CD8-positive, alpha-beta memory T cell (primary cell): ENCODE measurements at places on chromosomes 2 and 18.

DNA sequence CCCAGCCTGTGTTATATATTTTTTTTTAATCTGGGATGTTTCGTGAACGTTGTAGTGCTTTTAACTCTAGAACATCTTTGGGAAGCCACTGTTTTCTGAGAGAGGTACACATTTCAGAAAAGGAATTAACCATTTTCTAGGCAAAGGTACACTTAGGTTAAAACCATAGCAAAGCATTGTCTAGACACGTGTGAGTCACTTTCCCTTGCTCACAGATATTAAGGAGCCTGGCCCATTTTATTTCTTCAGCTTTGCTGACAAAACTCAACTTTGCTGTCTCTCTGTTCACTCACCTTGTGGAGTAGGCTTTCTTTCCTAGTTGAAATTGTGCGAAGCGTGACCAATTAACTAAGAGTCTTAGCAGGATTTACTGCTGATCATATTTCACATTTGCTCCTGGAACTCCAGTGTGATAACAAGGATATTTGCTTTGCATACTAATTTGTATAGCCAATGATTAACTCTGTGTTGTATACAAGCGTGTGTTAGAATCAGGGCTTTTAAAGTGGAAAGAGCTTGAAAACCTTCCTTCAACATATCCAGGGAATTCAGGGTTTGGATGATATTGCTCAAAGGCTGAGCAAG, 215.0 kb upstream of the AGAP1 start:
- DNase-seq, result no peak

DNA sequence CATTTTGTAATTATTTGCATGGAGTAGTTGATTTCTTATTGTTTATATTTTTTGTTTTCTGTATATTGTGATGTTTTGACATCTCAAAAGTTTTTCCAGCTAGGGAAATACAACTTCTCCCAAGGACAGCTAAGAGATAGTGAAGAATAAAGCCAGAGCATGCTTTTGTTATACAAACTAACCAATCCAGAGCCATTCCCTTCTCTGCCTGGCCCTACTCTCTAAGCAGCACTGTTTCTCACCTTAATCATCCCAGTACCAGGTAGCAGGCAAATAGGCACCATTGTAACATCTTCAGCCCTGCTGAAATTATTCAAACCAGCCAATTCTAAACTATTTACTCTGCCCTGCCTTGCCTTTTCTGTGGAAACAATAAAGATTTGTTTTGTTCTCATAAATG, 1063.4 kb upstream of the CHAC2 start:
- DNase-seq, result no peak

- DNase-seq, result no peak
Measured at GRCh38 chr18:41875094-41875780, 79.8 kb upstream of the PIK3C3 start.

DNA sequence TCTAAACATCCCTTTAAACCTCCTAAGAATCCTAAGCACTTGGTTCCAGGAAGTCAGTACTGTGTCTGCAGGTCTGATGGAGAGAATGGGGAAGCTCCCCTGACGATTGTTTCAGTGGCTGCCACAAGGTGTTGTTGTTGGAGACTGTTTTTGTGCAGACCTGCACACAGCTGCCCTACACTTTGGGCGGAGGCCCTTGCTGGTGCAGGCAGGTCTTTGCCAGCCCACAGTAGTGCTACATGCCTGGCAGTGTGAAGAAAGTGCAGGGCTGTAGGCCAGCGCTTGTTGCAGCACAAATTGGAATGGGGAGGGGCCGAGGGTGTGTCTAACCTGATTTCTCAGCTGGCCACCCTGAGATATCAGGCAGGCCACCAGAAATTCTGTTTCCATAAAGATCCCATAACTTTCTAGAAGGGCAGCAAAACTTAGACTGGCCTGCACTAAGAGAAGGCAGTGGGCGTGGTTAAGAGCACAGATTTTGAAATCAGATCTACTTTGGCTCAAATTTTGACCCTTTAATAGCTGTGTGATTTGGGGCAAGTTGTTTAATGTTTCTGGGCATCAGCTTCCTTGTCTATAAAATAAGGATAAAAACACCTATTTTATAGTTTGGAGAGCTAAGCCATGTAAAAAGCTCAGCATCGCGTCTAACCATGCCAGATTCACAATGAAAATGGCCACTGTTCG, 83.7 kb upstream of the SLC1A4 start:
- no peak for DNase-seq

DNA sequence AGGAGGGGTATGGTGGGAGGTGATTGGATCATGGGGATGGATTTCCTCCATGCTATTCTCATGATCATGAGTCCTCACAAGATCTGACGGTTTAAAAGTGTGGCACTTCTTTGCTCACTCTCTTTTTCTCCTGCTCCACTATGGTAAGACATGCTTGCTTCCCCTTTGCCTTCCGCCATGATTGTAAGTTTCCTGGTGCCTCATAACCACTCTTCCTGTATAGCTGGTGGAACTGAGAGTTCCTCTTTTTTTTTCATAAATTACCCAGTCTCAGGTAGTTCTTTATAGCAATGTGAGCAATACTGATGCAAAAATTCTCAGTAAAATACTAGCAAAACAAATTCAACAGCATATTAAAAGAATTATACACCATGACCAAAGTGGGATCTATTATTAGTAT, 728.5 kb upstream of the SLC8A1 start:
- no peak for DNase-seq

GRCh38 chr2:99545604-99546003, 55.8 kb upstream of the REV1 start:
- DNase-seq, result no peak

DNA sequence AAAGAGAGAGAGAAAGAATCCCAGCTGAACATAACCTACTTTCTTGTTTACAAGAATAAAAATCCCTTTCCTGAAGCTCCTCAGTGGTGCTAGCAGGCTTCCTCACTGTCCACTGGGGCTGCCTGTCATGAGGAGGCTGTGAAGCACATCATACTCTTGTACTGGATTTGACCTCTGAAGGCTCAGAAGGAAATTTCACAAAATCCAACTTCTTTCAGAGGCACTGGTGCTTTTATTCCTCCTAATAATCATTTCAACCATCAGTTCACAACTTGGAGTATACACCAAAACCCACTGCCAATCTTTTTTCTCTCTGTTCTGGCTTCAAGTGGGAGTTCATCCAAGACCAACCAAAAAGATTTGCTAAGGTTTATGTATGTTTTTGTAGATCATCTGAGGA, 48.5 kb downstream of the TMX3 start:
- no peak for DNase-seq

DNA sequence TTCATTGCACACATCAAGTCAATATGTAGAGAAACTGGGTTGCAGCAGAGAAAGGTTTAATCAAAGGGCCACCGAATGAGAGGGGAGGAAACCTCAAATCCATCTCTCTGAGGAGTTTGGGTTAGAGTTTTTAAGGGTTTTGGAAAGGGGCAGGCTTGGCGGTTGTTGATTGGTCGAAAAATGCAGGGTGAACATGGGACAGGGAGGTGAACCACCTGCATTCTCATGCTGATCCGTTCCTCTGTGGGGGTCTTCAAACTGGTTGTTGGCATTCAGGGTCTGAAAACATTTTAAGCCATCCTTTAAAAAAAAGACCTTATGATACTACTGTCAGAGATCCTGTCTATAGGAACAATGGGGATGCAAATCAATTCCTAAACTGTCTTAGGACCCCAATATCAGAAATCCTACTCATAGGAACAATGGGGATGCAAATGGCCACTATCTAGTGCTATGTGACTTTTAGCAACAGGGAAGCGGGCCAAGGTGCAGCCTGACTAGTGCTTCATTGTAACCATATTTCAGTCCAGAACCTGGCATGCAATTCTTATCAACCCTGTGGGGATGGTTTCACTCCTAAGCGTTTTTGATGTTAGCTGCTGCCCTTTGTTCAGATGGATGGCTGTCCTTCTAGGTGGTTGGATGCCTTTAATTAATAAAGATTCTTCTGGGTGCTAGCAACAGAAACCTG, 120.1 kb upstream of the MGAT5 start:
- DNase-seq, result no peak

- no peak for DNase-seq
Measured at GRCh38 chr18:62486290-62486964, 36.4 kb upstream of the ZCCHC2 start.
